CD14-positive monocyte (primary cell): ENCODE measurements at places on chromosomes 7 and 10.
A peak's percentile ranks its signal among the peaks of the same experiment; 100 is the strongest.

- H3K4me3 ChIP-seq, result no peak overlapping the region
- H3K27me3 ChIP-seq, result no peaks in the 10 kb centered on the region
- no peaks in the 10 kb centered on the region for H3K36me3 ChIP-seq
Measured at GRCh38 chr10:77834943-77835668, 91.4 kb downstream of the DLG5 start.

GRCh38 chr10:113056441-113057021 lies 106.5 kb downstream of the TCF7L2 start:
- peaks cover 10% of the 10 kb centered on the region for H3K4me1 ChIP-seq
- H3K27ac ChIP-seq, result no peak overlapping the region
- no peak overlapping the region for H3K4me3 ChIP-seq
- H3K36me3 ChIP-seq, result no peaks in the 10 kb centered on the region
- DNase-seq, result no peak

- no peaks in the 10 kb centered on the region for H3K36me3 ChIP-seq
- H3K4me3 ChIP-seq, result no peak overlapping the region
- no peaks in the 10 kb centered on the region for H3K4me1 ChIP-seq
- no peak overlapping the region for H3K27ac ChIP-seq
Measured at GRCh38 chr7:3057066-3057420, 13.4 kb upstream of the CARD11 start.

DNA sequence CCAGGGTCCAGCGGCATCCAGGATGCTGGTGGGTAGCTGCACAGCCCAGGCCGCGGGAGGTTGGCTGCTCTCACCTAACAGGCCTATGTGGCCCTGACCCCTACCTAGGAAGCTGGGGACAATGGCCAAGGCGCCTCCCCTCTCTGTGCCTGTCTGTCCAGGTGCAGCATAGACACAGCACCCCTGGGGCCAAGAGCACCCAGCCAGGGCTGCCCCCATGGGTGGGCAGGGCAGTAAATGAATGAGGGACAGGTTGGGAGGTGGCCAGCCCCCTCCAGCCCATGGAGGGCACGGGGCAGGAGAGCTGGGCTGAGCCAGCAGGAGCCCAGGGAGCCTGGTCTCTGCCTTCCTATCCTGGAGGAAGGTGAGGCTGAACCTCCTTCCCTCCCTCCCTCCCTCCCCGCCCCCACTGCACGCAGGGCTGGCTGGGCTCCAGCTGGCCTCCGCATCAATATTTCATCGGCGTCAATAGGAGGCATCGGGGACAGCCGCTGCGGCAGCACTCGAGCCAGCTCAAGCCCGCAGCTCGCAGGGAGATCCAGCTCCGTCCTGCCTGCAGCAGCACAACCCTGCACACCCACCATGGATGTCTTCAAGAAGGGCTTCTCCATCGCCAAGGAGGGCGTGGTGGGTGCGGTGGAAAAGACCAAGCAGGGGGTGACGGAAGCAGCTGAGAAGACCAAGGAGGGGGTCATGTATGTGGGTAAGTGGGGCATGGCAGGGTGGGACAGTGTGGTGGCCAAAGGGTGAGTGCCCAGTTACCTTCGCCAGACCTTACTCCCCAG lies at the start of gene SNCG:
TSS of gene SNCG (plus strand) at position 484 of the 785 bp plus-strand sequence. CDS start at position 583, 99 bp downstream.
- peaks cover 36% of the 10 kb centered on the region for H3K4me1 ChIP-seq
- no peak for DNase-seq
- H3K36me3 ChIP-seq, result no peaks in the 10 kb centered on the region
- no peaks in the 10 kb centered on the region for H3K27me3 ChIP-seq
- H3K27ac ChIP-seq, result no peak within 1 kb of the TSS

GRCh38 chr10:112336556-112337201 lies 37.2 kb upstream of the ACSL5 start:
- no peaks in the 10 kb centered on the region for H3K27me3 ChIP-seq
- H3K4me3 ChIP-seq, result no peak overlapping the region
- DNase-seq, result no peak
- H3K27ac ChIP-seq, result no peak overlapping the region

GRCh38 chr7:20786779-20787659 lies at the start of gene SP8:
Gene SP8, minus strand, starts transcription at chr7:20786886. Its CDS starts 88 bp downstream, at chr7:20786798.
- peaks cover 29% of the 10 kb centered on the region for H3K4me1 ChIP-seq
- H3K4me3 ChIP-seq, result peak within 1 kb of the TSS; percentile 73
- H3K27ac ChIP-seq, result no peak within 1 kb of the TSS
- DNase-seq, result peak; percentile 41
- H3K27me3 ChIP-seq, result peaks cover 97% of the 10 kb centered on the region

- H3K4me3 ChIP-seq, result no peak overlapping the region
- H3K36me3 ChIP-seq, result no peaks in the 10 kb centered on the region
- H3K27me3 ChIP-seq, result no peaks in the 10 kb centered on the region
- DNase-seq, result no peak
- H3K4me1 ChIP-seq, result no peaks in the 10 kb centered on the region
- H3K27ac ChIP-seq, result no peak overlapping the region
Measured at GRCh38 chr10:117754770-117755658, 212.5 kb downstream of the EMX2 start.

DNA sequence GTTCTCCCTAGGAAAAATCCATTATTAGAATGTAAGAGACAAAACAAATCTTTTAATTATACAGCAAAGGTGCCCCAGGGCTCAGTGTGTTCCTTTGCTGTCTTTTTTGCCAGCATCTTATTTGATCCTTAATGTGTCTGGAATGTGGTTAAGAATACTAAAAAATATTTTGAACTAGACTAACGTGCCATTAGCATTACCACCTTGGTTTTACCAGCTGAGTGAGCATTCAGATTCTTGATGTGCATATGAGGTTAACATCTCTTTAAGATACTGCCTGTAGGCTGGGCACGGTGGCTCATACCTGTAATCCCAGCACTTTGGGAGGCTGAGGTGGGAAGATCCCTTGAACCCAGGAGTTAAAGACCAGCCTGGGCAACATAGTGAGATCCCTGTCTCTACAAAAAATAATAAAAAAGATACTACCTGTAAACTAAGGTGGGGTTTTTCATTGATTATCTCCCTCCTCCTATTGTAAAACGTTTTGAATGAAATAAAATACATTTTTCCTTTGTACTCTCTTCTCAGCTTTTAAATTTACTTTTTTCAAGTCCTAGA lies 96.6 kb downstream of the CCNY start:
- no peaks in the 10 kb centered on the region for H3K27me3 ChIP-seq
- no peak for DNase-seq
- no peak overlapping the region for H3K27ac ChIP-seq
- peaks cover 34% of the 10 kb centered on the region for H3K4me1 ChIP-seq
- no peak overlapping the region for H3K4me3 ChIP-seq
- H3K36me3 ChIP-seq, result no peaks in the 10 kb centered on the region

DNA sequence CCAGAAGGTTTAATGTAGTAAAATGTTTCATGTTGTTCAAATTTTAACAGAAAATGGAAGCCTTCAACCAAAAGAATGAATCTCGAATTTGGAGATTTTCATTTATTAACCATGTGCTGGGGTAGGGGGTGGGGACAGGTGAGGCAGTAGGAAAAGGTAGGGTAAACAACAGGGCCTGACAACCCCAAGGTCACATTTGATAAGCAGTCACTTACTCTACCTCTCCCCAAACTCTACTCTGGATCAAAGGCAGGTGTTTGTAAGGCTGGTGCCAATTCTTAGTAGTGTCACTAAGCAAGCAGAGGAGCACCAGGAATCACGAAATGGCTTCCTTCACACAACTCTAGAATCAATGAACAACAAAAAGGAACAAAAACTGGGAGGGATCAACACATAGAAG lies 138.0 kb downstream of the ZFAND4 start:
- no peak overlapping the region for H3K27ac ChIP-seq
- H3K4me3 ChIP-seq, result no peak overlapping the region
- H3K4me1 ChIP-seq, result no peaks in the 10 kb centered on the region
- no peaks in the 10 kb centered on the region for H3K27me3 ChIP-seq
- peaks cover 7% of the 10 kb centered on the region for H3K36me3 ChIP-seq
- no peak for DNase-seq

DNA sequence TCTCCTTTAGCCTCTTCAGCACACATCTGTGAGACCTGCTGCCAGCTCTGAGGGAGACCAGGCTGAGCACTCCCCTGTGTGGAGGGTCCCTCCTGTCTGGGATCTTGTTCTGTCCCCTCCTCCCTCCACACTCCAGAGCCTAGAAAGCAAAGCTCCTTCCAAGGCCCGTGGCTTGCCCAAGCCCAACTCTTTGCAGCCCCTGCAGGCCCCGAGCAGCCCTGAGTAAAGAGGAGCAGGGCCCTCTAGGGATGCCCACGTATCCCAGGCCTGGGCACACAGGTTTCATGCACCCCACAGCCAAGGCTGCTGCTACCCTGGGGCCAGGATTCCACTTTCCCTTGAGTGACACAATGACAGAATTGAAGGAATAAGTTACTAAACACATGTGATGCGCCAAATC lies 24.0 kb downstream of the COBL start:
- no peaks in the 10 kb centered on the region for H3K4me1 ChIP-seq
- H3K27ac ChIP-seq, result no peak overlapping the region
- H3K36me3 ChIP-seq, result no peaks in the 10 kb centered on the region
- H3K4me3 ChIP-seq, result no peak overlapping the region
- no peaks in the 10 kb centered on the region for H3K27me3 ChIP-seq

GRCh38 chr7:39971924-39972323 lies 21.9 kb downstream of the CDK13 start:
- H3K27me3 ChIP-seq, result no peaks in the 10 kb centered on the region
- no peak overlapping the region for H3K4me3 ChIP-seq
- DNase-seq, result no peak
- H3K36me3 ChIP-seq, result no peaks in the 10 kb centered on the region
- no peak overlapping the region for H3K27ac ChIP-seq
- H3K4me1 ChIP-seq, result no peaks in the 10 kb centered on the region

DNA sequence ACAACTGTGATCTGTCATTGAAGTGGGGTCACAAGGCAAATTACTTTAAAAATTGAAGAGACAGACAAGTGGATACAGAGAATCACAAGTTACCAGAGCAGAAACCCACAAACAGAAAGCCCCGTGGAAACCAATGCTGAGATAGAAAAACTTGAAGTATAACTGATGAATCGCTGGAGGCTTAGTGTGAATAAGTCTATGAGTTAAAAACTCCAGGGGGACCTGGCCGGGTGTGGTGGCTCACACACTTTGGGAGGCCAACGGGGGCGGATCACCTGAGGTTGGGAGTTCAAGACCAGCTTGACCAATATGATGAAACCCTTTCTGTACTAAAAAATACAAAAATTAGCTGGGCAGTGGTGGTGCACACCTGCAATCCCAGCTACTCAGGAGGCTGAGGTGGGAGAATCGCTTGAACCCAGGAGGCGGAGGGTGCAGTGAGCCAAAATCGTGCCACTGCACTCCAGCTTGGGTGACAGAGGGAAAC lies 69.7 kb upstream of the ZNRF2 start:
- no peak for DNase-seq
- no peak overlapping the region for H3K27ac ChIP-seq
- peaks cover 18% of the 10 kb centered on the region for H3K4me1 ChIP-seq
- no peak overlapping the region for H3K4me3 ChIP-seq
- H3K36me3 ChIP-seq, result no peaks in the 10 kb centered on the region
- H3K27me3 ChIP-seq, result no peaks in the 10 kb centered on the region

DNA sequence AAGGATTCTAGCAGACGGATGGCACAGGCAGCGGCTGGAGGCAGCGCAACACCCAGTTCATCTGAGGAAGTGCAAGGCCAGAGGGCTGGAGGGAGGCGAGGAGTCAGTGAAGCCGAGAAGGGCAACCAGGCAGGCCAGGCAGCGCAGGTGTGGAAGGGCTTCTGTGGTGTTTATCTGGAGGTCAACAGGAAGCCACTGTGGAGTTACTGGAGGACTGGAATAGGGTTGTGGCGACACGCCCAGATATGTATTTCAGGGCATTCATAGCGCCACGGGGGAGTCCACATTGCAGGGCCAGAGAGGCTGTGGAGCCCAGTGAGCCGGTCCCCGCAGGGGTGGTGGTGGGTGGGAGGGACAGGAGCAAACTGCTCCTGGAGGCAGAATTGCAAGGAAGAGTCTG lies 150.6 kb downstream of the CDH23 start:
- DNase-seq, result no peak
- no peak overlapping the region for H3K4me3 ChIP-seq
- H3K36me3 ChIP-seq, result no peaks in the 10 kb centered on the region
- no peaks in the 10 kb centered on the region for H3K4me1 ChIP-seq
- no peak overlapping the region for H3K27ac ChIP-seq
- no peaks in the 10 kb centered on the region for H3K27me3 ChIP-seq

- H3K4me1 ChIP-seq, result peaks cover 17% of the 10 kb centered on the region
- no peaks in the 10 kb centered on the region for H3K27me3 ChIP-seq
- peak overlapping the region; percentile 64 for H3K27ac ChIP-seq
- no peaks in the 10 kb centered on the region for H3K36me3 ChIP-seq
Measured at GRCh38 chr10:21372651-21373410, 152.7 kb downstream of the SKIDA1 start.

DNA sequence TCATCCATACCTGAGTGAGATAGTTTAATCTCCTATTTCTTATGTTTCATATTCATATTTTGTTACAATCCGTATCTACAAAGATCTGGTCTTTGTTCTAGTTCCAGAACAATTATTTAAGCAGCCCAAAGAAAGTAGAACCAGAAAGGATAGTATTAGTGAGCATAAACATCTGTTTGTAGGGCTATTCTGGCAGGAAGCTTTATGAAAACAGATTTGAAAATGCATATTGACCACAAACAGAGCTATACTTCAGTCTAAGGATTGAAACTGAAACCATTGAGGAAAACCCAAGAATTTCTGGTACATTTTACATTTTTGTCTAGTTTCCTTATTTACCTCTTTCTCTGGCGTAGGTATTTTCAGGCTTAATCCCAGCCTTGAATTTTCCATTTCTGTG lies 28.1 kb downstream of the LRGUK start:
- no peak for DNase-seq
- no peaks in the 10 kb centered on the region for H3K27me3 ChIP-seq
- no peaks in the 10 kb centered on the region for H3K4me1 ChIP-seq
- no peak overlapping the region for H3K27ac ChIP-seq
- H3K36me3 ChIP-seq, result no peaks in the 10 kb centered on the region

- peaks cover 4% of the 10 kb centered on the region for H3K4me1 ChIP-seq
- H3K27me3 ChIP-seq, result no peaks in the 10 kb centered on the region
- peak overlapping the region; percentile 26 for H3K27ac ChIP-seq
- DNase-seq, result no peak
Measured at GRCh38 chr10:80174641-80175395, 30.5 kb downstream of the ANXA11 start.

DNA sequence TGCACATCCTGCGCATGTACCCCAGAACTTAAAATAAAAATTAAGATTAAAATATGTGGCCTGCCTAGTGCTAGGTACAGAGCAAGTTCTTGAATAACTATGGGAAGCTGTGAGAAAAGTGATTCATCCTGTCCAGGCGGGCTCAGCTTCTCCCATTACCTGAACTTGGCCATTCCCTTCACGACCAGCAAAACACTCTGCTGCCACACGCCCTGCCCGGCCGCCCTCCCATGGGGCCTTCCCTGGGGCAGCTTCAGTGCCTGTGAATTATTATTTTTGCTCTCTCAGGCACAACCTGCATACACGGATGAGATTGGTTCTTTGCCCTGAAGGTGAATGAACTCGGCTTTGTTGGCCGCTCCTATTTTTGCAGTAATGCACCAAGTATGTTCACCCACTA lies 209.2 kb upstream of the SHH start:
- no peak overlapping the region for H3K27ac ChIP-seq
- H3K36me3 ChIP-seq, result no peaks in the 10 kb centered on the region
- H3K27me3 ChIP-seq, result no peaks in the 10 kb centered on the region
- no peaks in the 10 kb centered on the region for H3K4me1 ChIP-seq

GRCh38 chr10:71272056-71272771 lies 46.8 kb upstream of the SLC29A3 start:
- H3K27me3 ChIP-seq, result no peaks in the 10 kb centered on the region
- H3K27ac ChIP-seq, result no peak overlapping the region
- DNase-seq, result peak; percentile 24
- peaks cover 25% of the 10 kb centered on the region for H3K4me1 ChIP-seq

GRCh38 chr10:31028081-31028480 lies 3.6 kb downstream of the ZNF438 start:
- no peak overlapping the region for H3K4me3 ChIP-seq
- H3K27ac ChIP-seq, result no peak overlapping the region
- no peak for DNase-seq
- H3K27me3 ChIP-seq, result no peaks in the 10 kb centered on the region

- peaks cover 7% of the 10 kb centered on the region for H3K4me1 ChIP-seq
- no peak overlapping the region for H3K27ac ChIP-seq
- no peak for DNase-seq
- H3K27me3 ChIP-seq, result no peaks in the 10 kb centered on the region
Measured at GRCh38 chr10:13743963-13744362, 157.2 kb downstream of the PRPF18 start.
